ENCODE measurements at places on chromosomes 11 and 22.

DNA sequence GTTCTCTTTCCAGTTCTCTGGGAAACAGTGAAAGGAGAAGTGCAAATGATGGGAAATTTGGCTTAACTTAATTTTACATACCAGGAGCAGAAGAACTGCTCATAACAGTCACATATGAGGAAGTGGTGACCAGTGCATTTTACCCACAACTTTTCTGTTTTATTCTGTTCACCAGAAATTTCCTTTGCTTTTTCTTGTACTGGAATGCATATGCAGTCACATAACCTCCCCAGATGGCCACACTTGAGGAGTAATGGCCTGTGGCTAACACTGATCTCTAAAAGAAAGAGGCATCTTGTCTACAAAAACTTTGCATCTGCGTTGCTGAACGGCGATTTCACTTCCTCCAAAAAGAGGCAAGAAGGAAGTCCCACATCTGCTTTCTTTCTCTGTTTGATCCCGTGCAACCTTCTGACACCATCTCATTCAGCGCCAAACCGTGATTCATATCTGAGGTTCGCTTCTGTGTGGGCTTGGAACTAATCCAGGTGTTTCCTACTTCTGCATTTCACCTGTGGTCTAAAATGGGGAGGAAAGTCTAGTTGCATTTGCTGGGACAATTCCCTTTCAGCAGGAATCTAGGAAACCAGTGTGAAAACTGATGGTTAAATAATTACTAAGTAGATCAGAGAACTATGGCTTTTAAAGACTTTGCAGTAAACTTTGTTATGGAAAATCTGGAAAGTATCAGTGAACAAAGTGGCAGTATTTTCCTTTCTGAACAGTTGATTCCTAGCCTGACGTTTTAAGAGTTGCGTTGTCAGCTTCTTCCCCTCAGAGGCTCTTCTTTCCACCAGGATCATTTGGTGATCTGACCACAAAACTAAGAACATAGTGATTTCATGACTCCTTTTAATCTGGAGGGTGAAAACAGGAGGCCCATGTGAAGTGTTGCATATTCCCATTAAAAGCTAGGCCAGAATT is 4.2 kb upstream of the MPEG1 start:
- no peak for DNase-seq

DNA sequence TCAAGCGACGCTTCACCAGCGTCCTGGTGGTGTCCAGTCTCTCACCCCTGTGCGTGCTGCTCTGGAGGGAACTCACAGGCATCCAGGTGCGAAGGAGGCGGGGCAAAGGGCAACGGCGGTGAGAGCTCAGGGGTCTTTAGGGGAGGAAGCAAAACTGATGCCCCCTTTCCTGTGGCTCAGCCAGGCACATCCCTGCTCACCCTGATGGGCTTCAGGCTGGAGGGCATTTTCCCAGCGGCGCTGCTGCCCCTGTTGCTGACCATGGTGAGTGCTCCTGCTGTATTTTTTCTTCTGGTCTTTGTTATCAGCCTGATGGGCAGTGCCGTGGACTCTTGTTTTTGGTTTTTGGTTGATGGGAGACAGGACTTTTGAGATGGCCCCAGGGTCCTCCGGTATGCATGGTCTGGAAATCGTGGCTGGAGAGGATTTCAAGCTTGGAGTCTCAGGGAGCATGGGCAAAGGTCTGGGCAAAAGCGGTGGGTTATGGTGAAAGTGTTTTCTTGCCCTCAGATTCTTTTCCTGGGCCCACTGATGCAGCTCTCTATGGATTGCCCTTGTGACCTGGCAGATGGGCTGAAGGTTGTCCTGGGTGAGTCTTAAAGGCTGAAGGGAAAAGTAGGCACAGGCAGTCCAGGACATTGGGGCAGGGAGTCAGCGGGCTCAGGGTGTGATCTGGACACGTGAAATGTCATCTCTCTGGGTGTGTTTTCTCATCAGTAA is 695 bp downstream of the RCE1 start:
- no peak for DNase-seq

DNA sequence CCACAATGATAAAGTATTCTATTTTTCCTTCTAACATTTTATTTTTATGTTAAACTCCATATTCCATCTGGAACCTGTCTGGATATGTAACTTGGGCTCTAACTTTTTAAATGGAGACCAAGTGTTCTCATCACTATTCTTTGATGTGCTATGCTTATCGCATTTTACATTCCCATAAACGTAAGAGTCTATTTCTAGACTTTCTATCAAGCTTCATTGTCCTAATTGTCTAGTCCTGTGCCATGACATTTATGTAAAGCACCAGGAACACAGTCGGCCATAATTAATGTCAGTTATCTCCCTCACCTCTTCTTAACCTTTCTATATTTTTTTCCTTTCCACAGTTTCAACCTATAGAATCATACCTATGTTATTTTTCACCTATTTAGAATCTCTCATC is 113.9 kb upstream of the TEAD1 start:
- DNase-seq = no peak

- no peak for DNase-seq
Observed at GRCh38 chr11:33667819-33668467, 32.7 kb downstream of the C11orf91 start.

GRCh38 chr11:79220171-79220570 is 220.7 kb downstream of the TENM4 start:
- DNase-seq = no peak

DNA sequence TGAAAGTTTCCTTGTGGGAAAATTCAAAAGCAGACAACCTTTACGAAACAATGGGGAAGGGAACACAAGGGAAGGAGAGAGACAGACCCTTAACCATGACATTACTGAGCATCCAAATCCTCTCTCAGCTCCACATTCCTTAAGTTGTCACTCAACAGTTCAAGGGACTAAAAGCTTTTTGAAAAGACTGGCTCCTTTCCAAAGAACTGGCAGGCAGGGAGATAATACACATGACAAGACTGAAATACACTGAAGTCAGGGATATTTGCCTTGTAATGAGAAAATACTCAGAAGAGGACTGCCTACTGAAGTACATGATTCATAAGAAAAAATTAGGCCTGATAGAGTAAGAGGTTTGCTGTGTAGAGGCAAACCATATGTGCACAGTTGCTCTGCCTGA is 69.1 kb downstream of the SMCO4 start:
- no peak for DNase-seq
